ENCODE measurements at places on chromosomes 7 and 10.

DNA sequence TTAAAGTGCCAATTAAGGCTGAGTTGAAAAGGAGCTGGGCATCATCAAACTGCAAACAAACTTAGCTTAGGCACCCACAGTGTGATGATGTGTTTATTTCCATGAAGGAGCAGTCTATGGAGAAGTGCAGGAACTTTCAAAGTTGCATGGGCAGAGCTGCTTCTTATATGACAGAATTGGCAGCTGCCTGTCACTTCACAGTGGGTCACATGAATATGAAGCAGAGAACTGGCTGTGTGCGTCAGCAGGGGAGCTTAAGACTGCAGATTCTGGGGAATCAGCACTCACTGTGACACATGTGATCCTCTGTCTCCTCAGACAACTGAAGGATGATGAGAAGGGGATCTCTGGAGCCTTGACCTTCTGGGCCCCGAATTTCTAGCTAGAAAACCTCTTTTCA, 36.6 kb downstream of the RBM28 start:
- no peak for DNase-seq

GRCh38 chr10:21985541-21985940, 18.0 kb downstream of the DNAJC1 start:
- DNase-seq = no peak

- no peak for DNase-seq
Observed at GRCh38 chr7:20141002-20141345, 76.2 kb downstream of the MACC1 start.

DNA sequence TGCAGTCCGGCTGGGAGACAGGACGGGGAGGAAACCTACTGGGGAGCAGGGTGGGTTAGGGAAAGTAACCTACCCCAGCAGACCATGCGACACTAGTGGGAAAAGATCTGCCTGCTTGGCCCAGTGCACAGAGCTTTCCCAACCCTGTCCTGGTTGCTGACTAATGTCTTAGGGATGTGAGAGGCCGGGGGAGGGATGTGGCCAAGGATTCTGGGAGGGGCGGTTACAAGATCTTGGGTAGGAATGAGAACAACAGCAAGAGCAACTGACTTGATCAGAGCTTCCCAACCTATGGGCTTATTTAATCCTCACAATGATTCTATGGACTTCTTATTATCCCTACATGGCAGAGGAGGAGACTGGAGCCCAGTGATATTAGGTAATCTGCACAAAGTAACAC, 24.0 kb upstream of the EIF5AL1 start:
- no peak for DNase-seq

DNA sequence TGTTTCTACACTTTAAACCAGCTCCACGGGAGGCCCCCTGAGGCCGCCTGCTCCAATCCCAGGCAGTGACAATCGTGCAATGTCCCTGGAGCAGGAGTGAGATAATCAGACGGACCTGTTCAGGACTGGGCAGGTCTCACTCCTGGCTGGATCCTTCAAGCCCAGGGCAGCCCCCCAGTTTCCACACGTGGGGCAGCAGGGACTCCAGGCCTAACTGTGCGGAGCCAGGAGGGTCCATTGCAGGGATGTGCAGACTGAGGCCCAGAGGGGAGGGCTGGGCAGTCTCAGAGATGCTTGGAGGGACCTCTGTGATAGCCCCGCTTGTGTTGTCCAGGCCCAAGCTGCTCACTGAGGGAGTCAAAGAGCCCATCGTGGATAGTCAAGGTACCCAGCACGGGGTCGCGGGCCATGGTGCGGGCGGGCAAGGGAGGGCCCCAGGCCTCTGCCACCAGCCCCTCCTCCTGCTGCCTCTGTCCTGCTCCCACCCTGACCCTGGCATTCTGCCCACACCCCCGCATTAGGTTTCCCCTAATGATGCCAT, 110.5 kb upstream of the KCTD7 start:
- DNase-seq = no peak

DNA sequence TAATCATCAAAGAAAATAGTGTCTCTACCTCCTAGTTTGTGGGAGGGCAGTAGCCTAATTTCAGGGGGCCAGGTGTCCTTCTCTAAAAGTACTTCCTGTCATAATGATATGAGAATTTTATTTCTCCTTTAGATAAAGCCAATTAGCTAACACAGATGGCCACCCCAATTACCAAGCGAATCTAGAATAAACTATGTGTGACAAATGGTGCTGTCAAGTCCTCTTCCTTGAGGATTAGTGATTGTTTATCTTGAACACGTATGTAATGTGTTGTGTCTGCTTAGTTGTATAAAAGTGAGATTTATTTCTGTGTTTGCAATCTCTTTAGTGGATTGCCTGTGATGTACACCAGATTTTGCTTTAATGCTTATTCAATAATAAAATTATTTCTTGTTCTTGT, 1120.0 kb downstream of the SORCS1 start:
- no peak for DNase-seq
